BE2C (cell line): ENCODE measurements at places on chromosomes 13 and 19.

GRCh38 chr13:26698392-26699196 is 62.0 kb downstream of the GPR12 start:
- peak; percentile 72 for DNase-seq

GRCh38 chr13:106369091-106369490 is 166.4 kb downstream of the EFNB2 start:
- DNase-seq = no peak

- DNase-seq = no peak
Observed at GRCh38 chr13:60850526-60850925, 453.5 kb downstream of the TDRD3 start.

- DNase-seq = no peak
Observed at GRCh38 chr13:99339230-99339721, 32.1 kb upstream of the GPR183 start.

GRCh38 chr19:7661744-7662538 is 6.9 kb upstream of the RETN start:
- no peak for DNase-seq

DNA sequence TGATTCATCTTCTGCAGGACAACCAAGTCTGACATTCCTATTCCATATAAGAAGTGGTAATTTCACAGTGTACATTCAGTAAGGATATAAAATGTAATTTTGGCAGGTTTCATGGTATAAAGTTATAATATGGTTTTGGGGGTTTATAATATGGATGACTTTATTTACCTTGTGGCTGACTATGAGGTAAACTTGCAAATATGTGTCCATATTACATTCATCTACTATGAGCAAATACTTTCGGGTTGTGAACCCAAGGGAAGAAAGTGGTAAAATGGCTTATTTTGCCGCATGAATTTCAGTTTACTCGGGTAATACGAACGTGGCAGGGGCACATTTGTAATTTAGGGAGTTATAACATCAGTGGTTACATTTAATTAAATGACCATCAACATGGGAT is 86.7 kb upstream of the TNFSF11 start:
- no peak for DNase-seq

DNA sequence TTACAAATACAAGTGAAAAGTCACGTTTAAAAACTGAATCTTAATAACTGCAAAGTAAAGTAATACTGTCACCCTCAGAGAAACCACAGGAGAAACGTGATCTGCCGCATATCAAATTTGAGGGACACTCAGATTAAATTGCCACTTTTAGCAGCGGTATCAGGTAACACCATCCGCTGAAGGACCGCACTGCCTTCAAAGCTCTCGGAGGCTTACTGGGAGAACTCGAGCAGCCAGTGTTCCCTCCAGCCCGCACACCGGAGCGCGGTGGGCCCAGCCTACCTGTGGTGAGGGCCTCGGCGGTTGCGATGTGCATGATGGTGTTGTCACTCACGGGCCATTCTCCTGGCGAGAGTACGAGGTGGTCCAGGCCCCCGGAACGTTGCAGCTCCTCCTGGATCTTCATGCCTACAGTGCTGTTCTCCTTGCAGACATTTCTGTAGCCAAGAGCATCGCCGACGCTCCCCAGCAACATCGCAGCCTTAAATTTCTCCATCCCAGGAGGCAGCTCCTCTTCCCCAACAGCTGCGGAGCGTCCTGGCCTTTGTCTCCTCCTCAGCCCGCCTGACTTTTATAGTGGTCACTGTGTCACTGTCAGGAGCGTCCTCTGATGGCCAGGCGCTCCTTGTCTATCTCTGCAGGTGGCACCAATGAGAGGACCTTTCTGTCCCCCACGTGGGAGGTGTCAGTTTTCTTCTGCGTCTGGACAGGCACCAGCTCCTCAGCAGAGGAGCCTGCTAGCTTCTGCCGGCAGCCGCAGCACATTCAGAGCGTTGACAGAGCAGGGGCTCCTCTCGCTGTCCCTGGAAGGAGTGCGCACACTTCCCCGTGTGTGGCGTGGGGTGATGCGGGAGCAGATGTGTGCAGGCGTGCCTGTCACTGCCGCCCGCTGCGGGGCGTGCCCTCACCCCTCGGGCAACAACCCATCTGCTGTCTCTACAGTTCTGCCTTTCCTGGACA is at the start of gene ADPRHL1:
Gene ADPRHL1 (minus strand): TSS at position 547 of the 960 bp plus-strand sequence. CDS start 51 bp downstream, at position 496.
- DNase-seq = peak; percentile 57

DNA sequence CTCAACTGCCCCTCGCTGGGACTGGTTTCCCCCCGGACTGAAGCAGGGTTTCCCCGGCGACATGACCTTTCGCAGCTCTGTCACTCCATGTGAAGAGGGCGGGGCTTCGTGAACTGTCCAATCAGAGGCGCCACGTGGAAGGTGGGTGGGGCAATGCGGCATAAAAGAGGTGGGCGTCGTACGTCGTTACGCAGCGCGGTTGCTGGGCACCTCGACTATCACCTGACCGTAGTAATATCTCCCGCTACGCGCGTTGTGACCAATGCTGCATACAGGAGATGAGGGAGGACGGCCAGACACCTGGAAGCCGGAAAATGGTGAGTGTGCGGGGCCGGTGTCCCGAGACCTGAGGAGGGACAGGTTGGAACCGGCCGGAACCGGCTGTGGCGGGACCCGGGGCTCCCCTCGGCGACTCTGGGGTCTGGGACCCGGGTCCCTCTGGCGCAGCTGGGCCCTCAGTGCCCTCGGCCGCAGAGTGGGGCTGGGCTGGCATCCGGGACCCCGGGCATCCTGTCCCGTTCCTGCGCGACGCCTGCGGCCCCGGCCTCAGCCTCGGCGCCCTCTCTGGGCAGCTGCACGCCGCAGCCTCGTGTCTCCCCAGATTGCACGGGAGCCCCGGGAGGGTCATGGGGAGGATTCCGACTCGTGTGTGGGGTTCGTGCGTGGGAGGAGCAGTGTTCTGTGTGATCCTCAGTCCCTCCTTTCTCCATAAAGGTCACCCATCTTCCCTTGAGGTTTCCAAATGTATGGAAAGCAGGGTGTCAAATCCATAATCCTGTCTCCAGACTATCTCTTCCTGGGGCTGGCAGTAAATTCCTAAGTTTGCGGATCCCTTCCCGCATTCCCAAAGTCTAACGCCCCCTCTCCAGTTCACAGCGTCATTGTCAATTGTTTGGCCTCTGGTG is 32.2 kb downstream of the ZNF136 start:
- peak; percentile 90 for DNase-seq
